Right ventricle myocardium superior (tissue), 1 donor: ENCODE measurements at places on chromosomes 5 and 9. TPM values are rescaled to one million over a fixed set of nuclear protein-coding genes. Genes with fewer than 3 reads are reported as not detected.

DNA sequence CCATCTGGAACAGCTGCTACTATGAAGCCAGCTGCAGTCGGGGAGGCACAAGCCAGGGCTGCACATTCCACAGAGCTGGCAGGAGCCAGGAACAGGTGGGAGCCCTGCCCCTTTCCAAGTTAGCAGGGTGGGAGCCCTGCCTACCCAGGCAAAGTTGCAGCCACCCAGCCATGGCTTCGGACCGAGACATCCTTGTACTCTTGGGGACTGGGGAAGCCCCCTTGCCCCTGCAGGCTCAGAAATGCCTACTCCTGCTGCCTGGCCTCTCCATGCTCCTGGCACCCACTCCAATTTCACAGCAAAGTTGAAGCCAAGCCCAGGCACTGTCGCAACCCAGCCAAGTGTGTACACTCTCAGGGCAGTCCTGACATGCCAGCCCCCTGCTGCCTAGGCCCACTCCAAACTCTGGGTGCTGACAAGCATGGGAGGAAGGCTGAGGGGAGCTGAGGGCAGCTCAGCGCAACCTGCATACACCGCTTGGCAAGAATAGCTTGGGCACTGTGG, 165.1 kb downstream of the RNF180 start:
- DNase-seq: peak; percentile 75

DNA sequence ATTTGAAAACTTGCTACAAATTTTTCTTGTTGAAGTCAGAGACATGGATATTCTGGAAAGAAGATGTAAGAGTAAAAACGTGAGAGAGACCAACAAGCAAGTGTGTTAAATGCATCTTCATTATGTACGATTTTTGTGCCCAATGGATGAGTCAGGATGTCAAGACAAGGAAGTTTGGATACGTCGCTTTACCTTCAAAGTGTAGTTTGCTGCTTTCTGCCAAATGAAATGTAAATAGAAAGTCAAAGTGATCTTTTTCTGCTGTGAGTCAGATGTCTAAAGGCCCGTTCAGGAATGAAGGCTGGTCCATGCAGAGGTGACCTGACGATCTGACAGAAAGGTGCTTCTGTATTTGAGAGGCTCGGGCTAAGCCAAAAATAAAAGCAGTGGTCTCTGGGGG, 273.1 kb upstream of the PIK3R1 start:
- DNase-seq: no peak

DNA sequence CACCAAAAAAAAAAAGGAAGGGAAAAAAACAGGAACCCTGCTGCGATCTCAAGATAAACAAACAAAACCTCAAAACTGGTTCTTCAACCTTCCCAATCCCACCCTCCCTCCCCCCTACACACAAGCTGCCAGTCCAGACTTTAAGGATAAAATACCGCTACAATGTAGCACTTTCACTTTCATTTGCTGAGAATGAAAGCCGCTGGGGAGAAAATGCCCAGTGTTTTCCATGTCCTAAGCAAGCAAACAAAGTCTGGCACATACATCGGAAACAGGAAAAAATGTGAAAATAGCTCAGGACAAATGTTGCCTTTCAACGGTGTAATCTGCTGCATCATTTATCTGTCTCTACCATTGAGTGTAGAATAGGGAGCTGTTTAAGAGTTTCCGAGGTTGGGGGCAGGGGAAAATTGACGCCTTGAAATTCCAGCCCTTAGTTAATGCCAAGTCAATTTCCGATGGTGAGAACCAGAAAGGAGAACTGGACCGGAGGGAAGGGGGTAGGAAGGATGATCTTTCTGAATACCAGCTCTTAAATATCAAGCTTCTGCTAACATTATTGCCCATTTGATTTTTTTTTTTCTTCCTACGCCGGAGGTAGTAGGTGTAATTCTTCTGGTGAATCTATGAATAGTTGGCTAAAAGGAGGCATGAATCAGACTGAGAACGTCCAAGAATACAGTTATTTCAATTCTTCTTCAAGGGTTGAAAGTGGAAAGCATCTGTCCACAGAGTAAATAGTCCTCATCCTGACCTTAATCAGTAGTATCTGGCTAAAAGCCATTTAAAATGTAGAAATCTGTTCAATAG, 1.2 kb upstream of the ADAMTS6 start:
- DNase-seq: no peak

- no peak for DNase-seq
Observed at GRCh38 chr5:54090495-54091120, 219.8 kb downstream of the ARL15 start.

DNA sequence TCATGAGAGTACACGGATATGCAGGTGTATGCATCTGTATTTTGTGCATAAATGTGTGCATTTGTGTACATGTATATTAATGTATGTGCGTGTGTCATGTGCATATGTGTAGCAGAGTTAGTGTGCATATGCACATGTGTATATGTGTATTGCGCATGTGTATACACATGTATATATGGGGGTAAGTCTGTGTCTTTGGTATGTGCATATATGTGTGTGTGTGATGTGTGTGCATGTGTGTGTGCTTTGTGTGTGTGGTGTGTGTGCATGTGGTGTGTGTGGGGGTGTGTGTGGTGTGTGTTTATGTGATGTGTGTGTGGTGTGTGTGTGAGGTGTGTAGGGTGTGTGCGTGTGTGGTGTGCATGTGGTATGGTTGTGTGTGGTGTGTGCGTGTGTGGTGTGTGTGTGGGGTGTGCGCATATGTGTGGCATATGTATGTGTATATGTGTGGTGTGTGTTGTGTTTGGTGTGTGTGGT, 13.1 kb upstream of the CTSL start:
- no peak for DNase-seq

- no peak for DNase-seq
Observed at GRCh38 chr9:71744754-71745521, 23.4 kb downstream of the CEMIP2 start.

- DNase-seq: no peak
Observed at GRCh38 chr5:10734037-10734709, 26.9 kb downstream of the DAP start.

- DNase-seq: no peak
Observed at GRCh38 chr5:97124335-97124734, 18.1 kb downstream of the LIX1 start.

GRCh38 chr9:120434532-120434931, 145.4 kb downstream of the CDK5RAP2 start:
- DNase-seq: peak; percentile 78

GRCh38 chr9:133448487-133448972, 11.2 kb upstream of the CACFD1 start:
- DNase-seq: no peak

DNA sequence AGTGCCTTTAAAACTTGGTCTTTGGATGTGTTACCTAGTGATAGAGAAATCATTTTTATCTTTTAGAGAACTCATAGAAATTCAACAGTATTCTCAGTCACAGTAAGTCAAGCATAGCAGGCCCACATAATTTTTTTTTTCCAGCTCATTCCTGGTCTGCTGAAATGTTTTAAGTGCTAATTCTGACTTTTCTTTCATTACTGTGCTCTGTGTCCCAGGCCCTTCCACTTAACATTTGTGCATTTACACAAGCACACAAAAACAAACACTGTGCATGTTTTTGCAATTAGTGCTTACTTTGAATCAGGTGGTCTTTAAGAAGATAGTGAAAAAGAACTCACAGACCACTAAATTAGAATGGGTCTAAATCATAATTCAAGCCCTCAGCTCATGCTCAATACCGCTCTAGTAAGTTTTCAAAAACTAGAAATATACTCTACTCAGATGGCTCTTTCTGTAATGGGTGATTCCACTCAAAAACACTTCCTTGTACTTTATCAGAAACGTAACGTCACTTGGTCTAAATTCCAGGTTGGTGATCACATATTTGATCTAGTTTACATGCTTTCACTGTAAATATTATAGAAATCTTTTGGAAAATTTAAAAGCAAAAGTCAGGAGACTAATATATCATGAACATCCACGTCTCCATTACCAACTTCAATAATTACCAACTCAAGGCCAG, 107.8 kb downstream of the PCSK5 start:
- DNase-seq: no peak

DNA sequence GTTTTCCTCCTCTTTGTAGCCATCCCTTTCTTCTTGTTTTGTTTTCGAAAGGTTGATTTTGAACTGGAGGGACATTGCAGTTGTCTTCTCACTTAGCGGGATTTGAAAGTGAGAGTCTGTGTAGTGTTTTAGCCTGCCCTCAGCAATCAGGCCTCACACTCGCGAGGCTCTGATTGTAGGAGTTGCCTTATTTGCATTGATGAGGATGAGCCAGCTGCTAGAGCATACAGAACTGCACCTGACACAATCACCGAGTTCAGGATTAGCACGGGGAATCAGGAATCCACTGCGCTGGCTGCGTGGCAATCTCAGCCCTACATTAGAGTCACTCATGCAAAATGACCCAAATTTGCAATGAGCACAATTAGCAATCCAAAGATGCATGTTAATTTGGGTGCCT, 122.5 kb upstream of the TMEM161B start:
- no peak for DNase-seq

- DNase-seq: no peak
Observed at GRCh38 chr5:125142458-125142857, 396.0 kb upstream of the ZNF608 start.

DNA sequence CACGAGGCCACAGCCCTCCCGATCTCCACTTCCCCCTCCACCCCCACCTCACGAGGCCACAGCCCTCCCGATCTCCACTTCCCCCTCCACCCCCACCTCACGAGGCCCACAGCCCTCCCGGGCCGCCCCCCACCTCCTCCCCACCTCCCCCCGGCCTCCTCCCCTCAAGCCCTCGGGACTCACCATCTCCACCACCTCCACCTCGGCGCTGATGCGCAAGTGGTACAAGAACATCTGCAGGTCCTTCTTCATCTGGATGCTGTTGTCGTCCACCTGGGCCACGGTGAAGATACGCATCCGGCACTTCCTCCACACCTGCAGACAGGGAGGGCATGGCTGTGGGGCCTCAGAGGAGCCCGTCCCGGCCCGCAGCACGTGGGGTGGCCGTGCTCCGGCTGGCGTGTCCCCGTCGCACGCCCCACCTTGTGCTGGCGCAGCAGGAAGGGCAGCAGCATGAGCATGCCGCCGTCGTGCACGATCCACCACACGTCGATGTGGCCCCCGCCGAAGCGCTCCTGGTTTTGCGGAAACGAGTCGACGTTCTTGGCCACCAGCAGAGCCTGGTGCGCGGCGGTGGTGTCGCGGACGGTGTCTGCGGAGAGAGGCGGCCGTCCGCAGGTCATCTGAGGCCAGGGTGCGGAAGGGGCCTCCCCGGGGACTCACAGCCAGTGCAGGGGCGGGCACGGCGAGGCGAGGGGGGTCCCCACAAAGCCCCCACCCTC, 48.0 kb downstream of the SLC12A7 start:
- DNase-seq: peak; percentile 33

GRCh38 chr5:7970816-7971215, 101.9 kb downstream of the MTRR start:
- no peak for DNase-seq

DNA sequence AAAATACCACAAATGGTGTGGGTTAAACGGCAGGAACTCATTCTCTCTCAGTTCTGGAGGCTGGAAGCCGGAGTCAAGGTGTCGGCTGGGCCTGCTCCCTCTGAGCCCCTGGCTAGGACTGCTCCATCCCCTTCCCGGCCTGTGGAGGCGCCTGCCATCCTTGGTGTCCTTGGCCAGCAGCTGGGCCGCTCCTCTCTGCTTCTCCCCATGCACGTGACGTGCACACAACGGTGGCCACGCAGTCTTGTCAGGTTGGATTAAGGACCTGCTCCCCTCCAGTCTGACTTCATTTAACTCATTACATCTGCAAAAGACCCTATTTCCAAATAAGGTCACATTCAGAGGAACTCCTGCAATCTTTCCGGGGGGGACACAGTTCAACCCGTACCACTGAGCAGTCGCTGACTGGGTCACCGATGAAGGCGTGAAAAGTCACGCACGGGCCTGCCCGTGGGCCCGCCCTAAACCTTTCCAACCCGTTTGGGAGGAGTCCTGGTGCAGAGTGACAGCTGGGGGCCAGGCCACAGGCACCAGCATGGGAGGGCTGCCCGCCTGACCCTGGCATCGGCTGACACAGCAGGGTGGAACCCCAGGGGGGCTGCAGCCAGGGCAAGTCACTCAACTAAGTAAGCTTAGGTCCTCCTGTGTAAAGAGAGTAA, 135.2 kb downstream of the COL23A1 start:
- no peak for DNase-seq

GRCh38 chr5:179679014-179679674, 1.7 kb downstream of the CBY3 start:
- peak; percentile 90 for DNase-seq

DNA sequence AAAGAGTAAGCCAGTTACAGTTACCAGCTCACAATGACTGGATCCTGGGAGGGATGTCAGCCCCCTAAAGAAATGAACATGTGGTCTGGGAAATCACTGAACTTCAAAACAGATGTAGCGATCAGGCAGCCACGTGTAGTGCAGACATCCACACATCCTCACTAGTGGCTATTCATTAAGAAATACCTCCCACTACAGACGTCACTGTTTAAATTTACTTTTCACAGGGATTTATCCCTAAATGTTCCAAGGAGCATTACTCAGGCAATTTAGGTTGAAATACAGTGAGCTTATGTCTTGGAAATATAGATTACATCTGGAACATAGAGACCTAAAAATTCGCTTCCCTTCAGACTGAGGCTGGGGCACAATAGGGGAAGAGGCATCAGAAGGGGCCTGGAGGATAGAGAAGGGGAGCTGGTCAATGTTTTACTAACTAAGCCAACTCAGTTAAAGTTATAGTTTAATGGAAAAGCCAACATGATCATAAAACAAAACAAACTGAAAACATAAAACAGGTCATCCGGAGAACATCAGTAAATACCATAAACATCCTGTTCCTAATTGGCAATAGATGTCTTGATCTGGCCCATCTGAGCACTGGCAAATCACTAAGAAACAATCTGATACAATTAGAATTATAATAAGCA, 92.3 kb downstream of the FANCC start:
- DNase-seq: no peak

- no peak for DNase-seq
Observed at GRCh38 chr5:97936231-97936630, 753.2 kb upstream of the RIOK2 start.

- no peak for DNase-seq
Observed at GRCh38 chr5:136731241-136731900, 366.0 kb upstream of the TRPC7 start.

DNA sequence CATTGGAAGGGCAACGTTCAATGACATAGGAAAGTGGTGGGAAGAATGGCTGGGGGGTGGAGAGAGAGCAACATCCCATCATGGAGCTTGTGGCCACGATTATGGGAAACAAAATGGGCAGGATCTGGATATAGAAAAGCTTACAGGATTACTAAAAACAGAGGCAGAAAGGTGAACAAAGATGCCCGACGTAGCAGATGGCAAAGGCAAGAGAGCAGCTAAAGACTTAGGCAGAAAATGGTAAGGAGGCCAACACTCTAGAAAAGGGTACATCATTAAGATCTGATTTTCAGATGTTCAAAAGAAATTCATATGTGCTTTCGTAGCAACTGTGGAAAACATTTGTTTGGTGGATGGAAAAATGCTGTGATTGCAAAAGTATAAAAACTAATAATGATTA, 102.5 kb downstream of the OTULIN start:
- DNase-seq: no peak

The CYFIP2 gene
- 27.6 TPM for total RNA-seq

The CCIN gene
- total RNA-seq: not detected

The CCL27 gene
- not detected for total RNA-seq

The CCNH gene
- total RNA-seq: 16.6 TPM

The ADAMTS2 gene
- total RNA-seq: 3.6 TPM

The RARS1 gene
- 41.8 TPM for total RNA-seq

The SHOC1 gene
- total RNA-seq: not detected

The ADAMTS19 gene
- total RNA-seq: 0.81 TPM

The ERAP2 gene
- 5.3 TPM for total RNA-seq
